ENCODE measurements at places on chromosomes 1 and 21.

DNA sequence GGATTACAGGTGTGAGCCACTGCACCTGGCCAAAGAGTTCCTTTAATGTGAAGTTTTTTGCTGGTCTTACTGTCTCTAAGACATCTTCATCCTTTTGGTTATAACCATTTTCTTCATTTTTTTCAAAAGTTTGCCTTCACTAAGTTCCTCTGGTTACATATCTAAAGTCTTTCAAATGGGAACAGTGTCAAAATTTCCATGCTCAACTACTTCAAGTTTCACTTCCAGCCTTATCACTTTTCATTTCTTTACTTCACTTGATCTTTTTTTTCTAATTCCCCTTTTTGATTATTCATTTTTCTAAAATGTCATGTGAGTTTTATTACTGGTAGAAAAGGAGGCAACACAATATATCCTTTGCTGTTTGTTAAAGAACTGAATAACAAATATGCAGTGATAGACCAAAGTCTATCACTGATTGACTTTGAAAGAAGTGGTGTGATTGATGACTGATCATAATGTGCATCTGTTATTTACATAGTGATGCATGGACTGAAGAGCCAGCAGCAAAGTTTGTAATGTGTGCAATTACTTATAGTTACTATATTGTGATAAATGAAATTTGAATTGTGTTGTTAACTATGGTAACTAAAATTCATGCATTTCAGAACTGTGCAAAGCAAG is 16.0 kb upstream of the ZFYVE9 start:
- DNase-seq, result no peak

GRCh38 chr1:214416417-214416816 is 135.0 kb downstream of the PTPN14 start:
- DNase-seq, result no peak

DNA sequence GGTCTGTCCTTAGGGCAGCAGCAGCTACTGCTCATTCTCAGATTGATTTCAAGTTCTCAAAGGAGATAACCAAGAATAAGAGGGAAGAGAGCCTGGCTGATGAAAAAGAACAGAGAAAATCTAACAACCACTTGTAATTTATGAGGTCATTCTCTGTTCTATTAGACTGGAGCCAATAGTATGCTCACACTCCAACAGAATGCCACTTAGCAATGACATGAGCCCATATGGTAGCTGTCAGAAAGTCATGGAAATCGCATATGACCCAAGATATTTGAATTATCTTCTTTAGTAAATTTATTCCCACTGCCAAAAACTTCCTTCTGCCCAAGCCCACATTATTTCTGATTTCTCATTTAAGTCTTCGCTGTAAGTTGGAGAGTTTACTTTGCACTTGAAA is 53.7 kb upstream of the PLA2G4A start:
- DNase-seq, result no peak

GRCh38 chr1:215198021-215198420 is 115.5 kb downstream of the KCNK2 start:
- DNase-seq, result no peak

- no peak for DNase-seq
Observed at GRCh38 chr1:72357411-72357810, 75.1 kb upstream of the NEGR1 start.

- no peak for DNase-seq
Observed at GRCh38 chr1:177451191-177451590, 280.4 kb downstream of the BRINP2 start.

- no peak for DNase-seq
Observed at GRCh38 chr1:73783352-73783751, 414.6 kb downstream of the LRRIQ3 start.

DNA sequence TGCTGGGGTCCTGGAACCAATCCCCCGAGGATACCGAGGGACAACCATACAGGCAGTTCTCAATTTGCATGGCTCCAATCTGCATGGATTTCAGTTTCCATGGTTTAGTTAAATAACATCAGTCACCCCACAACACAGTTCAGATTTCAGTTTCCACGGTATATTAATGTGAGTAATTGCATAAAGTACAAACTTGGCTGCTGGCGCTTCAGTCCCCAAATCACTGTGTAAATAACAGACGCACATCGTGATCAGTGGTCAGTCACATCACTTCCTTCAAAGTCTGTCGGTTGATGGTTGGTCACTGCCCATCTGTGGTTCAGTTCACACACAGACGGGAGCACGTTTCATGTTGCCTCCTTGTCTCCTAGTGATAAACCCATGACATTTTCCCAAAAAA is 66.4 kb upstream of the LPGAT1 start:
- DNase-seq, result no peak

DNA sequence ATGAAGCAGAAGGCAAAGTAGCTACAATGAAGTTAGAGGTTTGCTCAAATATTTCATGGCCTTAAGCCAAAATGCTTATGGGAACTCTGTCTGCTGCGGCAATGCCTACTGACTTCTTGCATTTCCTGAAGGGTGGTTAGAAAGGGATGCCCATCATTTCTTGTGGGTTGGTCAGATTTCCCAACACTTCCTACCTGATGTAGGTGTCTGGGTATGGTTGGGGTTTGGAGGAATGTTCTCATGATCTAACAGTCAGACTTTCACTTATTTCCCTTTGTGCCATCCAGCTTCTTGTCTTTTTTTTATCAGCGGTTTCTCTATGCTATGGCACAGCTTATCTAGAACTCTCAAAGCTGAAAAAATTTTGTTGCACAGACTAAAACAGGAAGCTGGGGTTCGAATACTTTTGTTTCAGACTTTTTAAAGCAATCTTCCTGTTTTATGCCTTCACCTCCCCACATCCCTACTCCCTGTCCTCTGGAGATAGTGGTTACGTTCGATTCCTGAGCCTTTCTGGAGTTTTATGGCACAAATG is 307.7 kb downstream of the USP25 start:
- DNase-seq, result no peak

DNA sequence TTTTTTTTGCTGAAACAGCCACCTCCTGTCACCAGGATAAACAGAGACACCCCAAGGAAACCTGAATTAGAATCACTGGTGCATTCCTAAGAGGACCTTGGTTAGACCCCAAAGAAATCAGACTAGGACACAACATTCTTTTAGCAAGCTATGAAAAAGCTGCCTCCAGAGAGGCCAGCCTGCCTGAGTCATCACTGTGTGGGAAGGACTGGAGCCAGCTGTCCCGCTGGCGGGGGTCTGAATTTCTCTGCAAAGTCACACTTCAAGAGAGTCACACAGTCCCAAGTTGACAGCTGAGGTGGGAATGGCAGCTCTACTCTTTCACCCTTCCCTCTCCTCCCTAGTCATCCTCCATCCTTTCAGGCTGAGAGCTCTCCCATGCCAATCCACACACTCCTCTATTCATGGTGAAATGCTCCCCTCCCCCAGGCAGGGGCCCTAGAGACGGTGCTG is 405.0 kb upstream of the POU3F1 start:
- no peak for DNase-seq

- no peak for DNase-seq
Observed at GRCh38 chr21:26093122-26093521, 77.4 kb downstream of the APP start.

DNA sequence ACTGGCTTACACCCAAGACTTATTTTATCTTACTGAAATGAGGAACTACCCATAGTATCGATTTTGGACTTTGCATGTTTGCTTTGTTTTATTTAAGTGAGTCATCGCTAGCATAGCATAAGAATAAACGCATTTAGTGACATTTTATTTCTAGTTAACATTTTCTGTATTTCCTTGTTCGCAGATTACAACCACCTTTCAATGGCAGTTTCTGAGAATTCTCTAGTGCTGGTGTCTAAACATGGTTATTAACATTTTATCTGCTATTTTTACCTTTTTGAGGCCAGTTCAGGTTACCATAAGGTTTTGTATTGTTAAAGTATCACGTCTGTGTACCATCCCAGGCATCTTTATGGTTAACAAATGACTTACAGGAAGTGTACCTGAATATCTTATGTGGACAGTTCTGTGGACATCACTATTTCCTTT is 24.5 kb downstream of the EEIG2 start:
- no peak for DNase-seq

GRCh38 chr1:68379085-68379478 is 70.7 kb downstream of the RPE65 start:
- DNase-seq, result no peak

Measured in DMS79 (cell line).